SK-N-DZ (cell line): ENCODE measurements at places on chromosomes 4 and X.

DNA sequence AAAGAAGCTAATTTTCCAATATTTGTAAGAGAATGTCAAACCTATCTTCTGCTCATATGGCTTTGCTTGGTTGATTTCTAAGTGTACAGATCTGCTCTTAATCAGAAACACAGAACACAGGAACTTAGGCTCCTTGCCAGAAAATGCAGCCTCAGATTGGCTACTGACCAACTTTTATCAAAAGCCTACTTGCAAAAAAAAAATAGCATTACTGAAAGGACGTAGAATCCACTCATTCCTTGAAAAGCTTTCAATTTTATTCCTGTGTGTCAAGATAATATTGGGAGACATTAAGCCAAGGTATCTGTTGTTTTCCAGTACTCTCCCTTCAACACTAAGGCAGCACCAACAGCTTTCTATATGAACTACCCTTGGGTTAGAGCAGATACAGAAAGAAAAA, 127.6 kb upstream of the INTU start:
- peak; percentile 17 for DNase-seq

DNA sequence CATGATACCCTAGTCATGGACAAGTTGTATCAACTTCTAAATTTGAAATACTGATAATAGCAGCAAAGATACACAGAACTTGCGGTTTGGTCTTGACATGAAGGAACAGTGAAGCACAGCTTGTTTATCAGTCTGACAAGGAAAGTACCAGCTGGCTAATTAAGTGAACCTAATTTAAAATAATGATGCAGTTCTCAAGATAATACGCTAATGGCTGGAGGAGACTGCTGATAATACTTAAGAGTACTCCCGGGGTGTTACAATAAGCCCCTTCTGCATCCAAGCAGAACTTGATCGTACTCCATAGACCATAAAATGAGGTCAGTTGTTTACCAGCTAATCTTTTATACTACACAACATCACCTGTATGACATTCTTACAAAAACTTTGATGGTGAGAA, 697.5 kb downstream of the FSTL5 start:
- no peak for DNase-seq

DNA sequence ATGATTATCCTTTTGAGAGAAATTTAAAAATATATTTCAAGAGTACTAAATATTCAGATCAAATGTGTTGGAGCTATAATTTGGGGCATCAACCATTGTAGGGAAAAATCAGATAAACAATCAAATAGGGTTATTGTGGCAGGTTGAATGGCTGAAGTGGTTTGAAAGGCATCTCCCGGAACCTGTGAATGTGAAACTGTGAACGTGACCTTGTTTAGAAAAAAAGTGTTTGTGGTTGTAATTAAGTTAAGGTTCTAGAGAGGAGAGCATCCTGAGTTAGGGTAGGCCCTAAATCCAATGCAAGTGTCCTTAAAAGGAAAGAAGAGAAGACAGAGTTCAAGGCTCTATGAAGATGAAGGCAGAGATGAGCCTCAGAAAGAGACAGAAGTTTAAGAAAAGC, 37.4 kb downstream of the ADGRA3 start:
- no peak for DNase-seq

DNA sequence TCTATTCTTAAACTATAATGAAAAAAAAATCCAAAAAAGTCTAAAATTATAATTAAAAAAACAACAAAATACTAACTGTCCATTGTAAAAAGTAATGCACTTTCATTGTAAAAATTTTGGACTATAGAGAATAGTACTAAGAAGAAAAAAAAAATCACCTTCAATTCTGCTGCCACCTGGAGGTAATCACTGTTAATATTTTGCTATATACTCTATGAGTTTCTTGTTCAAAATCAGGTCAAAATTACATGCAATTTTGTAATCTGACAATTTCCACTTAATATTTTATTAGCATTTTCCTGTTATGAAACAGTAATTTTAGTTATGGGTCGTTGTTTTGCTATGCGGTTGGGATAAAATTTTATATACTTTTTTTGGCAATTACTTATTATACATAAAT, 62.0 kb downstream of the HTT start:
- no peak for DNase-seq

GRCh38 chr4:88457307-88458103, 586 bp downstream of the HERC5 start:
- DNase-seq: peak; percentile 10

DNA sequence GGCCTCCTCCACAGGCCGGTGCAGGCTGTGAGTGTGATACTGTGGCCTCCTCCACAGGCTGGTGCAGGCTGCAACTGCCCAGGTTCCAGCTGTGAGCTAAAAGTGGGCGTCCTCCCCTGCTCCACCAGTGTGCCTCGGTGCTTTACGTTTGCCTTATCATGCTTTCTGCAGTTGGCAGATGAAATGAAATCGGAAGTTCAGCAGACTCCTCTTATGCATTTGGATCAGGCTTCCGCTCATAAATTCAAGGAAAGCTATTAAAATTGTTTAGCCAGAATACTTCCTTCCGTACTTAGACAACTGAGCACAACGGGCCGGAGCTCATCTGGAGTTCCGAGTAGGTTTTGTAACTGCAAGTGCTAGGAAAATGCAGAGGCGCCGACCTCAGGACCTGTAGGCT, 12.0 kb downstream of the CYP4V2 start:
- no peak for DNase-seq

- DNase-seq: no peak
Observed at GRCh38 chr4:88277711-88278225, 6.6 kb downstream of the PPM1K start.

DNA sequence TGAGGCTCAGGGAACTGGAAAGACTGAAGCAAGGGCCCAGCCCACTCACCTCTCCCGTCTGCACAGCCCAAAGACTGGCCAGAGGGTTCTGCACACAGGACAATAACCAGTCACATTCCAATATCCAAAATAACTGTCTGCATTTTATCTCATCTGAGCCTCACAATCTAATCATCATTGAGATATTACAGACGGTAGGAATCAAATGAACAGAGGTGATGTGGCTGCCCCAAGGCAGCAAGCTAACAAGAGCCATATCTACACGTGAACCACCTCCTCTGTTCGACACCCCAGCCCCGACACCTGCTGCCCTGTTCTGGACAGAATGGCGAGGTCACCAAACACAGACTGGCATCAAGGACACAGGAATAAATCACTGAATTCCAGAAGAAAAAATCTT, 60.5 kb downstream of the AFAP1 start:
- DNase-seq: peak; percentile 65

DNA sequence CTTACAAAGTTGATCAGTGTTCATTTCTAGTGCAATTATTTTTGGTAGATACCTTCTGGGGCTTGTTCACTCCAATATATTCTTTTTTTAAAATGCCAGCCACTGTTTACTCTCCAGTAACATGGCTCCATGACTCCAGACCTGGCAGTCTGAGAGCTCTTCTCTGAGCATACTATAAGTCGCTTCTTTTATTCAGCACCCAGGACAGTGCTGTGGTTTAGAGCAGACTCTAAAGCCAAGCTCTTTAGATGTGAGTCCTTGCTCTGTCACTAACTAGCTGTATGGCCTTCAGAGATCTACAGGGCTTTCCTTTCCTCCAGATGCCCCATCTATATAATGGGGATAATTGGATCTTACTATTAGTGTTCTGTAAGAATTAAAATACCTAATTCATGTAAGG, 200.2 kb upstream of the FAM241A start:
- no peak for DNase-seq

- no peak for DNase-seq
Observed at GRCh38 chr4:73258436-73258685, 237 bp downstream of the ANKRD17 start.

DNA sequence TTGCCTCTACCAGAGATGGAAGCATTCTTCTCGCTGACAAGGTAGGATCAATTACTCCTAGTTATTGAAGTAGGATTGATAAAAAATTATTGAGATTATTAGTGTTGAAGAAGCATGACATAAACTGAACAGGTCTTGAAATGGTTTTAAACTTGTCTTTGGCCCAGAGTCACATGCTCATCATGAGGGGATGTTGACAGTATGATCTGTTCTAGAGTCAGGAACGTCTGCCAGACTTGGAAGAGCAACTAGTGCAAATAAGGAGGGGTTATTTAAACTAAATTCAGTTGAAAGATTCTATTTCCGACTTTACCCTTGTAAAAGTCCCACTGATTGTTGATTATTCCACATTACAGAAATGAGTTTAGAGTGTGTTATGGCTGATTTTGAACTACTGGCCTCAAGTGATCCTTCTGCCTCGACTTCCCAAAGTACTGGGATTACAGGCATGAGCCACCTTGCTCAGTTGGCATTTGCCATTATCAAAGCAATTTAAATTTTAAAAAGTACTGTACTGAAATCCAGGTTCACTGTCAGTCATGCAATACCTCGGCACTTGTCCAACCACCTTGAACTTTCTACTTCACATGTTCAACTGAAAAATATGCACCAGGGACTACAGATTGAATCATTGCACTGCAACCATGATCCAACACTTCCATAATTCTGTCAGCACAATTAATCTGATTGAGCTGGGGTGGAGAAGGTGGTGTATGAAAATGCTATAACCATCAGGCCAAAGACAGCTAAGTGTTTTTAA, 19.7 kb downstream of the FABP2 start:
- DNase-seq: no peak

GRCh38 chr4:39464886-39465501, 6.1 kb downstream of the LIAS start:
- peak; percentile 90 for DNase-seq

GRCh38 chr4:118770741-118771187, 65.2 kb downstream of the SEC24D start:
- DNase-seq: peak; percentile 83

GRCh38 chrX:97294041-97294440, 410.3 kb downstream of the RPA4 start:
- DNase-seq: no peak

DNA sequence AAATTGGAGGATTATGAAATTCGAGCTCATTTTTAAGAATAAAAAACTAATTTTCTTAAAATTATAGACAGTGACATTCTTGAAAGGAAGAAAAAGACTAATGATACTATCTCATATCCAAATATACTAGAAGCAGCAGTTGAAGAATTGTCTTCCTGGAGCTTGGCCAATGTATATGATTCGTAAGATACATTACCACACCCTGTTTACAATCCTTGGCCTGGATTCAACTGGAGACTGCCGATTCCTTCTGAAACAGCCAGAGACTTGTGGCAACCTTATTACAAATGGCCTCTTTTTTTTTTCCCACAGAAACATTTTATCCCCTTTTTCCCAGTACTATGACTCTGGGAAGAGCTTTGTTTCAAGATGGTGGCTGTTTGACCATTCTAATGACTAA, 571.2 kb upstream of the FAT1 start:
- DNase-seq: no peak

DNA sequence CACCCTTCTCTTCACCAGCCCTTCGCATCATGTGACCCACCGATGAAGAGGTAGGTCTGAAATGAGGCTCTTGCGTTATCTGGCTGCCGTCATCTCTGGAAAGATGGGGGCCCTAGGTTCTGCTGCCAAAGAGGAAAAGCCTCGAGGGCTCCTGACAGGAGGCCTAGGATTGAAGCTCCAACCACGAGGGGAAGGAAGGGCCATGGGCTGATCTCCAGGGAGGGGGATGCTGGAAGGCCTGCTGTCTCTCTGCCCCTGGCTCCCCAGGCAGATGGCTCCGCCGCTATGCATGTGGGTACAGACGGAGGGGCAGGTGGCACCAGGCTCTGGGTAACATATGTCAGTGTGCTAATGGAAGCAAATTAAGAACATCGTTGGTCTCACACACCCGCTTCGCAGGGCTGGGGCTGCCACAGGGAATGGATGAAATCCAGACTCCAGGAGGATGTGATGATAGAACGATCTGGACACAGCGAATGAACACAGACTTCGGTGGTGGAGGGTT, 44.9 kb downstream of the AFAP1 start:
- peak; percentile 93 for DNase-seq
